Colonic mucosa (tissue), 4 donors: ENCODE measurements at places on chromosomes 5 and 9. TPM values are rescaled to one million over a fixed set of nuclear protein-coding genes. Genes with fewer than 3 reads are reported as not detected.

The PCDH1 gene
- 105 TPM for total RNA-seq

The GABRA6 gene
- not detected for total RNA-seq

The GGTA1 gene
- total RNA-seq: 0.94 TPM

The MLLT3 gene
- 44.6 TPM for total RNA-seq

The ENG gene
- 15.4 TPM for total RNA-seq

The REXO4 gene
- 17.3 TPM for total RNA-seq

The PCA3 gene
- not detected for total RNA-seq

The MAMDC4 gene
- 61.7 TPM for total RNA-seq

The COL27A1 gene
- 2.9 TPM for total RNA-seq

The CDH18 gene
- not detected for total RNA-seq

The FLT4 gene
- total RNA-seq: 3.1 TPM

The ADGRD2 gene
- not detected for total RNA-seq

The SPATA31D4 gene
- total RNA-seq: not detected

The TMEM215 gene
- total RNA-seq: not detected

The PCDHB12 gene
- 0.56 TPM for total RNA-seq

The PTGER4 gene
- 53.4 TPM for total RNA-seq

The FGF1 gene
- not detected for total RNA-seq

The TMEM252 gene
- not detected for total RNA-seq

The EQTN gene
- total RNA-seq: 1.0 TPM

The ACTBL2 gene
- not detected for total RNA-seq

The BAAT gene
- 0.30 TPM for total RNA-seq
